Stimulated activated CD4-positive, alpha-beta T cell treated with anti-CD3 and anti-CD28 coated beads, Interleukin-12 subunit alpha, Interleukin-12 subunit beta, amount 100 ng/mL, for 48 hours (primary cell): ENCODE measurements at places on chromosomes 7 and 10.

GRCh38 chr7:124462249-124462648 lies 303.3 kb downstream of the GPR37 start:
- no peak for DNase-seq

DNA sequence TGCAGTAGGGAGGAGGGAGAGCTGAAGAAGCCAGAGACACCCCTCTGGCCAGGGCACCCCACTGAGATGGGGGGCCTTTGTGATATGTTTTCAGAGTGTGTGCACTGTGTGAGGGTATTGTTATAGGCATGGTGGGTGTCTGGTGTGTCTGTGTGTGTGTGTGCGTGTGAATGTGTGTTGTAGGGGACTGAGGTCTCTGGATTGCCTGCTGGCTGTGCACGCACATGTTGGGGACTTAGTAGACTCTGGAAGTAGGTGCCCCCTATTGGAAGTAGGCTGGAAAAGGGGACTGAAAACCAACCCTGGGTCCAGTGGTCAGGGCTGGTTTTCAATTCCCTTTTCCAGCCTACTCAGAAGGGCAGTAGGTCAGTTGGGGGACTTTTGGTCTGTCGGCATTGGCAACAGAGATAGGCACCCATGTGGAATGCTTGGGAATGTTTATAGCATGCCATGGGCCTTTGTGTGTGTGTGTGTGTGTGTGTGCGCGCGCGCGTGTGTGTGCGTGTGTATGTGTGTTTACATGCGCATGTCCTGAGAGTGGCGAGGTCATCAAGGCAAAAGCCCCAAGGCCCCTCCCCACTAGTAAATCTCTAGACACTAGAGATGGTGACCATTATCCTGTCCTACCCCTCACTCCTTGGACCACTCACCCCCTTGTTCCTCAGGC lies 78.8 kb downstream of the HIF1AN start:
- no peak for DNase-seq

GRCh38 chr7:98930921-98931320 lies 52.6 kb downstream of the TRRAP start:
- DNase-seq: no peak

DNA sequence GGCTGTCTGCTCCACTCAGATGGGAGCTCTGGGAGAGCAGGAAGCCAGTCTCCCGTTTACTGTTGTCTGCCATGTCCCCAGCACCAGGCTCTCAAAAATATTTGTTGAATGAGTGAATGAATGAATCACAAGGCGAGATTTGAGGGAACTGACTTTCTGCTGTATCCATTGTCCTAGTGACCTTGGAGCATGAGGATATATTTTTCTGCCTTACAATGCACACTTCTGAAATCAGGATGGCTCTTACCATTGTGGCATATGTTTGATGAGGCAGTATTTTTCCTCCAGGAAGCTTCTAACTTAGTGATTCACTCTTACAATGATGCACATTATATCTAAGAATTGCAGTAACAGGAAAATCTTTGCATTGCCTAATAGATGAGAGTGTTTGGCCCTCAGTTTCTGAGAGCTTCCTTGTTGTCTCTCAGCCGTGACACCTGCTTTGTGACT lies 136.4 kb downstream of the RPS24 start:
- DNase-seq: no peak
